Stimulated activated CD4-positive, alpha-beta T cell treated with anti-CD3 and anti-CD28 coated beads, Interleukin-2, amount 100 ng/mL, for 24 hours (primary cell): ENCODE measurements at places on chromosomes 2 and 18.

- no peak for DNase-seq
Measured at GRCh38 chr2:121086450-121086849, 198.6 kb downstream of the TFCP2L1 start.

DNA sequence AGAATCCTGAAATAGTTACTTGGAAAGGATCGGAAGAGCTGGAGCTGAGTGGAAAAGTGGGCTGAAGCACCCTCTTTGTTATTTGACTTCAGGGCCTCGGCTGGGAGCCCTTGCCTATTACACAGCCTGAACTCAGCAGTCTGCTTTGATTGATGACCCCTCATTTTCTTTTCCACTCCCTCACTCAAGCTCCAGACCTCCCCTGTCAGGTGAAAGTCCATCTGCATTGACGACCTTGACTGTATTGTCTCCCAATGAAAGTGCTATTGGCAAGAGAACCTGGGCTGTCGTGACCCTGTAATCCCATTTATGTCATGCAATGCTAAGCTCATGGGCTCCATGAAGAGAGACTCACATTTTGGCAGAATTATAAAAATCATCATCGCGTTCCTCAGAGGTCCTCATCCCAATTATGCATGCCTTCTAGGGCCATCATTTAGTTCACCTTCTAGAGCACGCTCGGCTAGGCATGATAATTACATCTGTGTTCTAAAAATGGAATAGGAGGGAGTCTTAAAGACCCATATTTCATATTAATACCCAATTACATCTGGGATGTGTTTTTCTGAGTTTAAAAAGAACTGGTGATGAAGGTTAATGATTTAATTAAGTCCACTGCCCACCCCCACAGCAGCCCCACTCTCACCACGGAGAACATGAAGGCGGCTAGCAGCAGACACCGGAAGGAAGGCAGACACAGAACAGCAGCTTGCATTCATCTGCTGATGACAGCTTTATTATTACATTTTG is 472.5 kb downstream of the PID1 start:
- DNase-seq = no peak

- no peak for DNase-seq
Measured at GRCh38 chr2:23602116-23602515, 217.1 kb downstream of the KLHL29 start.

- no peak for DNase-seq
Measured at GRCh38 chr18:44973282-44973681, 292.6 kb downstream of the SETBP1 start.

DNA sequence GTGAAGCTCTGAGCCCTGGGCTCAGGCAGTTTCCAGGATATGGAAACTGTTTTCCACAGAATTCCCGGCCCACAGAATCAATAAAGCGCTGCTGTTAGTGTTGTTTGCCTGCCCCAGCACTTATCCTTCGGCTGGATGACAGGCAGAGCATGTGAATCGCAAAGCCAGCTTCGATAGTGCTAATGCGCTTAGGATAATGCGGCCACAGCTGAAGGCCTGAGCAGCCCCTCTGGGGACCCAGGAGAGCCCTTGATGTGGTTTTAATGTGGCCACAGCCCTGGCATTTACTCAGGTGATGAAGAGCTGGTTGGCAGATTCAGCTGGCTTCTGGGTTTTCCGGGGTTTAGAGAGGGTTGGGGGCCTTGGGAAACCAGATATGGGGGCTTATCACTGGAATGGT is 23.7 kb downstream of the PCARE start:
- DNase-seq = no peak

DNA sequence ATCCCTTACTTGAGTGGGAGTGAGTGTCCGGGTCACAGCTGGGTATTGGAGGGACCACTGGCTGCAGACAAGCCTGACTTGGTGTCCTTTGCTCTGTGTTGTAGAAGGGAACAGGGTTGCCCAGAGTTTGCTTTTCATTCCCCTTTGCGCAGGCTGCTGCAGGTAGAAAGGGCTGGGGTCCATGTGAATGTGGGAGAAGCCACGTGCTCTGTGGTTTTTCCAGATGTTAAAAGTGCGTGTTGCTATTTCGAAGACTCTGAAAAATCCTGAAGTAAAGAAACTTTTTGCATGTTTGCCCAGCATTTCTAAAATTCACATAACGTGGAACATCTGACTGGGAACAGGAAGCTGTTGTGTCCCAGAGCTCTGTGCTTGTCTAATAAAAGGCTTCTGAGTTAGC is 28.8 kb downstream of the GLI2 start:
- no peak for DNase-seq

DNA sequence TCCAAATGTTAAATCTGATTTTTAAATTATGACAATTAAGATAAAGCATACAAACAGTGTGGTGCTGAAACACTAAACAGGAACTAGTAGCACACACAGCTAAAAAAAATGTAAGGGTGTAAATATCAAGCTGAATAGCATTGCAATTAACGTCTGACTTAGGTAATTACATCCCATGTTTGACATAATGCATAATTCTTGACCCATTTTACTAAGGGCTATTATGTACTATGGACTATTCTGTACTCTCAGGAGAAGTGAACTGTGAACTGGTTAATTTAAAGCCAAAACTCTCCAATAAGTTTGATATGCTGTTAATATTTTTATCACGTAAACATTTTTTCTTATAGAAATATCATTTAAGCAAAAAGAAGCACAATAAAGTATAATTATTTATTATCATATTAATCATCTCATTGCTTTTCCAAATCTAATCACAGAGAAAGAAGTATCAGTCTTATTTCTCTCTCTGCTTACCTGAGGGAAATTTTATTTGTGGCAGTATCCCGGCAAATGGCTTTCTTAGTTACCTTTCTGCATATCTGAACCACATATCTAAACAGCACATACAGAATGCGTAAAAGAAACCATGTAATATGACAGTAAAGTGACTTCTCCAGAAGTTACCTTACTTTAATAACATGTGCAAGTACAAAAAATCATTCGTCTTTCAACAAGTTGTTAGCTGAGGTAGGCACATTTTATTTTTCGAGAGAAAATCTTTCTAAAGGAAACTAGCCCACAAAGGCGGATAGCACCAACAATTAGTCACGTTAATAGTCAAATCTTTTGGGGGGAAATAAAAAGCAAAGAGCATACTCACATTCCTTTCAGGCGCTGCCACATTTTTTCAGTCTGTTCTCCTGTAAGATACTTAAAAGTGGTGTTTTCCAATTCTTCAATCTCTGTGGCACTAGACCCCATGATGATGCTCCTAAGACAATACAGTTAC is 94.9 kb upstream of the PDE1A start:
- no peak for DNase-seq

GRCh38 chr2:88540346-88540745 is 86.9 kb downstream of the EIF2AK3 start:
- DNase-seq = no peak

- no peak for DNase-seq
Measured at GRCh38 chr18:7413906-7414305, 153.2 kb upstream of the PTPRM start.

DNA sequence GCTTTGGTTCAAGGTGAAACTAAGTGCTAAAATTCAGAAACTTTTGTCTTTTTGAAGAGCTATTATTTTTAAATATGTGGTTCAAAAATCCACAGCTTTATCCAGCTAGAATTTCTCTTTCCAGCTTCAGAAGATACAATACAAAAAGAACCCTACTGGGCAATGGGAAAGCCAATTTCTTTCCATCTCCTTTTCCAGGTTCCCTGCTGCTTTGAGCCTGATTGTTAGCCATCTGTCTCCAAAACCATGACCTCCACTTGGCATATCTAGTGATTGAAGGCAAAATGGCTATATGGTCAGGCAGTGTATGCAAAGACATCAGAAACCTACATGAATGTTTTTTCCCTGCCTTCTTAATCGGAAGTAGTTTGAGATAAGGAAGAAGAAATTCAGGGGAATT is 134.1 kb downstream of the KCNH7 start:
- DNase-seq = no peak

DNA sequence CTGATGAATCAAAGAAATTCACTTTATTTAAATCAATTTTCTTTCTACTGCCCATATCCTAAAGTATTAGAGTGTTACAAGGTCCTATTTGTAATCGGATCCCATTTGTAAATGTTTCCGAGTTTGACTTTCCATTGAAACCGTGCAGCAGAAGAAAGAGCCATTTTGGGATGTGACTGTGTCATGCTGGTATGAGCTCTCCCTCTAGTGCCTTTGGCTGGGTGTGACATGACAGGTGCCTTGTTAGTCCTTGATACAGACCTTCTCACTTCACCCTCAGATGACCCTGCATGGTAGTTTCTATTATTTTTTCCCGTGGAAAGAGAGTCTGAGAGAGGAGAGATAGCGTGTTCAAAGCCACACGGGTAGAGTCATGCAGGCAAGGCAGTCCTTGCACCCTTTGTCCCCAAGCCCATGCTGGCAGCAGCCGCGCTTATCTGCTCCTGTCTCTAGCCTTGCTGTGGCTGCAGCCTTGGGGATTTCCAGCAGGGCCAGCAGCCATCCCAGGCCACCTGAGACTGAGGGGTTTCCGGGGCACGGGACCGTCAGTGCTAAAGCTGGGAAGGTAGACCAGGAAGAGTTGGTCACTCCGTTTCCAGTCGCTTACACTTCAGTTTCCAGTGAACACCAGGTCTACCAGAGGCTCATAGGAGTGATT is 21.4 kb downstream of the CHMP1B start:
- DNase-seq = no peak

DNA sequence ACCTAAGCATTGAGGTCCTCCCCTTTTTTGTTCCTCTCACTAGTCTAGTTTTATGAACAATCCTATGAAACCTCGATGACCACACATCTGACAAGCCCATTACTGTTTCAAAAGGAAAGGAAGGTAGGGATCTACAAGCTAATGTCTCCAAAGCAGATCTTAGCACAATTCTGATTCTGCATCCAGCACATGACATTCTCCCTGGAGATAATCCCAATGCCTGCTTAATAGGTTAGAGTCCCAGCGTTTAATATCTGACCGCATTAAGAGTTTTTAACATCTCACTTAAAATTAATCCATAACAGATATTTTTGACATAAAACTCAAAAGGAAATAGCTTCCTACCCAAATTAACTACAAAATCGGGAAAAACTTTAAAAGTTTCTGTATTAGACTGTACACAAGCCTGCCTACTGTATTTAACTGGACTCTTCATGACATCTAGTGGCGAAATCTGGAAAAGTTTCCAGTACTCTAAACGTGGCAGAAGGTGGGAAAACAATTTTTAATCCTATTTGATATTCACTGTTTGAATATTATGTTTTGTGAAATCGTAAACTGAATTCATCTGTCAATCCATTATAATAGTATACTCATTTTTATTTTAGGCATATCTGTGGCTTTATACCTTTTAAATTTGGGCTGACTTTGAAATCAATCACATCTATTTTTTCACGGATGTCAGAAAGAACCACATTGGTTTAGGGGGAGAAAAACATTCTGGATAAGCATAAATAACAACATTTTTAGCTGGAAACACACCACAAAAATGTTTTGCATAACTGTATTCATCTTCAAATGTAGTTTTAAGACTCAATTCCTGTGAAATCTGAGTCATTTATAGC is 62.4 kb downstream of the TXNL1 start:
- DNase-seq = no peak

DNA sequence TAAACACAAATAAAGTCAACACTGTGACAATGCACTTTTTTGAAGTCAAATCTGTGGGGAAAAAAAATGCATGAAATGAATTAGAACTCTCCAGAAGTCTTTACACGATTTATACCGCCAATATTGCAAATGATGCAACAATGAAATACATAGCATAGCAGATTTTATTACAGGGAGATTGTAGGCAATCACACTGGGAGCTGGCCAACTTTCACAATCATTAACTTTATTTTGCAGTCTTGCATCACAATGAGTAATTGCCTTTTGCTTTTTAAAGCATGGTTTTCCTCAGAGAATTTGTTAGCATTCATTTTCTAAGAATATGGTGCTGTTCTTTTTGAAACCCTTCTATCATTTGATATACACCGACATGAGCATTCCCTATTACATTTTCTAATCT is 366.4 kb upstream of the FSIP2 start:
- no peak for DNase-seq

DNA sequence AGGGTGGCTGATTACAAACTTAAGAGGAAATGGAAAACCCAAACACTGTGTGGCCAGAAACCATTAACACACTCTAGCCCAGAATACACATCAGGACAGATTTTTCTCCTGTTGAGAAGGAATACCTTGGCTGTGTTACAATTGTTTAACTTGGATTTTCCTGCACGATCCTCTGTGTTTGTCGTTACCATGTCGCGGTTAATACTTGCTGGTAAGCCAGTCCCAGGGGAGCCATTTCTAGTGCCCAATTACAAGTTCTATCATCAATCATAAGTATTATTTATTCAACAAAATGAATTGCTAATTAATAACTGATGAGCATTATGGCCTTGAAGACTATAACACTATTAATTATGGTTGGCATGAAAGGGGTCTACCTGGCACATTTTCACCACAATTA is 146.8 kb downstream of the LNPK start:
- no peak for DNase-seq

- no peak for DNase-seq
Measured at GRCh38 chr2:43110442-43110871, 115.9 kb downstream of the ZFP36L2 start.
